ENCODE measurements at places on chromosomes 2 and 18.
A peak's percentile ranks its signal among the peaks of the same experiment; 100 is the strongest.

GRCh38 chr18:74982946-74983635 lies 225.8 kb downstream of the PTGR3 start:
- DNase-seq, result no peak

GRCh38 chr2:217520356-217521010 lies 482.3 kb downstream of the TNS1 start:
- no peak for DNase-seq

GRCh38 chr2:76667821-76668271 lies 854.3 kb downstream of the LRRTM4 start:
- no peak for DNase-seq

DNA sequence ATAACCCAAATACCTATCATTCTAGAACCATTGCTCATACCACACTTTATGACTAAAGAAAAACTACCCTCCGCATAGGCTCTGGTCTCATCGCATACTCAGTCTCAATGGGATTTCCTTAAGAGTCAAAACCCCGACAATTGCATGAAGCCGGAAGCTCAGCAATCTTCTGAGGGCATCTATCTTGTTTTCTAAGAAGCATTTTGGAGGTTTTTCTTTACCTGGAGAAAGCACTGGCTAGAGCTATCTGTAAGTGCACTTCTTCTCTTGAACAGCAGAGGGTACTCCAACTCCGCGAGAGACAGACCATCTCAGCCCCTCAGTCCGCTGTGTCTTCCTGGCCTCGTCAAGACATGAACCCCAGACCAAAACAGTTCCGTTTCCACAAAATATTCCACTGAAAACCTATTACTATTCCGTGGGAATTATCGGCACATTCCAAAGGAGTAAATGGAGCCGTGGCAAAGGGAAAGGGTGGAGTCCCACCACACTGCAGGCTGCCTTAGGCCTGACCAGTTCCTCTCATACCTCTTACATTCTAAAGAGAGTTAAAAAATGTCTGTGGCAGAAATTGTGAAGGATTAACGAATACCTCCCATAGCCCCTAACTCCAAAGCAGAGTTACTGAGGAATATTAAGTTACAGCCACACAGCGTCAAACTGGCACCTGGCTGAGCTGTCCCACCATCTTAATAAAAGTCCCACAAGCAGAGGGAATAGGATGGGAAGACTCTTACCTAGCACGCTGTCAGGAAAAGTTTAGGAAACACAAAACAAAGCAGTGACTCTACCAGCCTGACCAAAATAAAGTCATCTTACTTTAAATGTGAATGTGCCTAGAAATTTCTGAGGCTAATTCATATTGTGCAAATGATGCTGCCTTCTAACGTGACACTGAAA lies 325.6 kb upstream of the VRK2 start:
- peak; percentile 28 for DNase-seq

DNA sequence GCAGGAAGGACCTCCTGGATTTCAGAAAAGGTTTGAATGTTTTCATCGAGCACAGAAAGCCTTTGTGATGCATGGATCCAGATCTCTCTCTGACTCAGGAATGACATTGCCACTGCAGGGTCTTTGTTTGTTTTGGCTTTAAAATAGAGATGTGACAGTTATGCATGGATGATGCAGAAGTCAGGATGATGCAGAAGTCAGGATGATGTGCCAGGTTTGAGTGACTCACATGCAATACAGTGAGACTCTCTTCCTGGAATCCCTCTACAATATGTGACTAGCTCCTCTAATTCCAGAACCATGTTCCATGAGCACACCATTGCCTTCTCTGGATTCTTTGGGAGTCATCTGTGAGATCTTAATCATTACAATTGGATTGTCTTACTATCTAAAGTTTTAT lies 177.9 kb upstream of the RAB6C start:
- no peak for DNase-seq

- no peak for DNase-seq
Measured at GRCh38 chr2:238571661-238572372, 145.1 kb downstream of the ASB1 start.
